ENCODE measurements at places on chromosomes 1 and 21.

DNA sequence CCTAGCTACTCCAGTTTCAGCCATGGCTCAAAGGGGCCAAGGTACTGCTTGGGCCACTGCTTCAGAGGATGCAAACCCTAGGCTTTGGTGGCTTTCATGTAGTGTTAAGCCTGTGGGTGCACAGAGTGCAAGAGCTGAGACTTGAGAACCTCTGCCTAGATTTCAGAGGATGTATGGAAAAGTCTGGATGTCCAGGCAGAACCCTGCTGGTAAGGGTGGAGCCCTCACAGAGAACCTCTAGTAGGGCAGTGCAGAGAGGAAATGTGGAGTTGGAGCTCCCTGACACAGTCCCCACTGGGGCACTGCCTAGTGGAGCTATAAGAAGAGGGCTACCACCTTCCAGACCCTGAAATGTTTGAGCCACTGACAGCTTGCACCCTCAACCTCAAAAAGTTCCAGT, 16.2 kb downstream of the RIIAD1 start:
- no peak for DNase-seq

DNA sequence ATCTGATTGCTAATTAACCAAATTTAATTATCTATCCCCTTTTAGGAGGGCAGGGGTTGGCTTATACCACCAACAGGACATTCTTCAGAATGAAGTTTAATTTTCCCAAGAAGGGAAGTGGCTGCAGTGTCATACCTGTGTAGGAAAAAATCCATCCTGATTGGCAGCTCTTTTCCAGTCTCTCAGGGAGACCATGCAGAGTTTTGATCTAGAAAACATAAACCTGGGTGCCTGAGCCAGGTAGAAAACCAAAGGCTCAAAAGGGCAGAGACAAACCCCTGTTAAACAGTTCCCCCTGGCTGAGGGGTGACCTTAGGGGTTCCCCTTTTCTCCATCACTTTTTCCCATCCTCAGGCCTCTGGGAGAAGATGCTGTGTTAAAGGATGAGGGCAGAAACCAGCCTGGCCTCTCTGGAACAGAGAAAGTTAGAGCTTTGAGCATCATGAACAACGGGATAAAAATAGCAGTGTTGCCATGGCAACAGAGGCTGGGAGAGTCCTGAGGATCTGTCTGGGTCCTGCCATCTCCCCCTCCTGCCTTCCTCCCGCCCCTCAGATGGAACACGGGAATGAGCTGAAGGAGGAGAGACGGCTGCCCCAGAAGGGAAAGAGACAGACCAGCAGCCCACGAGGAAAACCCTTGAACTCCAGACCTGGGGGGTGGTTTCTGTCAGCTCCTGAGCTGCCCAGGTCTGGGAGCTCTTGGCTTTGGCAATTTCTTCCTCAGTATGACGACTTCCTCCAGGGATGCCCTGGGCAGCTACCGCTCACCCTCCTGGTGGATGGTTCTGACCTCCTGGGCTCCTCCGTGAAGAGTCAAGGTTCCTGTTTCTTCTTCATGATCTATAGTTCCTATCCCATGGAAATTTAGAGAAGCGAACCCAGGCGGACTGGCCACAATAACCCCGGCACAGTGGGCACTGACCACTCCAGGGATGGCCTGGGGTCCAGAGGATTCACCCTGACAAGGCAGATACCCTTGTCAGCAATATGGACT, 14.0 kb upstream of the LEMD1 start:
- DNase-seq = no peak

- DNase-seq = no peak
Observed at GRCh38 chr21:33825915-33826314, 89.7 kb downstream of the ATP5PO start.

DNA sequence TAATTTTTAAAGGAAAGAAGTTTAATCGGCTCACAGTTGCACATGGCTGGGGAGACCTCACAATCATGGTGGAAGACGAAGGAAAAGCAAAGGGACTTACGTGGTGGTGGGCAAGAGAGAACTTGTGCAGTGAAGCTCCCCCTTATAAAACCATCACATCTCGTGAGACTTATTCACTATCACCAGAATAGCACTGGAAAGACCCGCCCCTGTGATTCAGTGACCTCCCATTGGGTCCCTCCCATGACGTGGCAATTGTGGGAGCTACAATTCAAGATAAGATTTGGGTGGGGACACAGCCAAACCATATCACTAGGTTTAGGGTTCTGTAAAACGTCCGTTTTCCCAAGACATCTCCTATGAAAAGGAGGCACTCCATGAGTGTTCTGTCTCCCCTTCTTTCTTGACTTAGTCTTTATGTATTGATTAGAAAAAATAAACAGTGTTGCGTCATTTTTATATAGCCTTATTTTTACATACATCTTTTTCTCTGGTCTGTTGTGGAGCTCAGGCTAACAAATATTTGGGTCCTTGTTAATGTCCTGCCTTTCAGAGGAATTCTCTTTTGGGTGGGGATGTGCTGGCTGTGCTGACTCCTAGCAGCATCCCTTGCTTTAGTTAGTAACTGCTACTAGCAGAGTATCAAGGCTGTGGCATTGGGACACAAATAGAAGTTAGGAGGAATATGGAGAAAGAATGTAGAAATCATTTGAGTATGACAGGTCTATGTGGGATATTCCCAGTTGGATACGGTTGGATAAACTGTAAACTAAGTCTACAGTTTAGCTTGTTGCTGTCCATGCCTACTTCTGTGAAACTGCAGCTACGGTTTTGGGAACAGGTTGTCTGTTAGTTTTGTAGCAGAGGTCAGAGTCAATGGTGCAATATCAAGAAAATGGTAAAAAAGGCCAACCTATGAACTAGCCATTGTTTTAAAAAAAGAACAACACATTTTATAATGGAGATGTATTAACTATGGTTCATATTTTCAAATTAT, 23.5 kb downstream of the BACH1 start:
- DNase-seq = no peak

- DNase-seq = peak; percentile 49
Observed at GRCh38 chr1:29235955-29236711, at the start of gene PTPRU. Gene PTPRU, plus strand, starts transcription at chr1:29236522. Its CDS starts 123 bp downstream, at chr1:29236645.

DNA sequence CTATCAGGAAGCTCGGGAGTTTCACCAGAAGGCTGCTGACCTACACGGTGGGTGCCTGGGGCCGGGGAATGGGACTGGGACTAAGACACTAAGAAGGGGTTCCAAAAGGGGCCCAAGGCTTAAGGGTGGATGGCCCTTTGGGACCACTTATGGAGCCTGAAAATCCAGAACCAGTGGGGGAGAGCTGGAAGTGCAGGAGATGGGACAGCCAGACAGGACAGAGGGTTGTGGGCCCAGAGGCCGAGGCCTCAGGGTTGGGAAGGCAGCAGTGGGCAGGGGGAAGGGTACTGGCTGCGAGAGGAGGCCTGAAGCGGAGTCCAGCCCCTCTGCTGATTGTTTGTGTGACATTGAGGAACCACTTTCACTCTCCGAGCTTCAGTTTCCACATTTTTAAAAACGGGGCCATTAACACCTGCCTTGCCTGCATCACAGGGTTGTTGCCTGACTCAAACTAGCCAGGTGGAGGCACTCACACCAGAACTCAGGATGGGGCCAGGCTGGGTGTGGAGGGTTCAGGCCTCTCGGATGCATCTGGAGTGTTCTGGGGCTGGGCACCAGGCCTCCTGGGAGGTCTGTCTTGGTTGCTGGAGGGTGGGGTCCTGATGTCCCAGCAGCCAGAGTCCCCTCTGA, 3.0 kb downstream of the TTC24 start:
- DNase-seq = no peak
